ENCODE measurements at places on chromosomes 1 and 21. TPM values are rescaled to one million over a fixed set of nuclear protein-coding genes. Genes with fewer than 3 reads are reported as not detected.

Gene MATN1
- total RNA-seq = 0.32 TPM

- no peak for DNase-seq
Observed at GRCh38 chr1:32953495-32953894, 11.1 kb downstream of the RNF19B start.

Gene RWDD3
- total RNA-seq = 10.5 TPM

GRCh38 chr21:35254006-35254764, 205.1 kb upstream of the RUNX1 start:
- DNase-seq = no peak

- no peak for DNase-seq
Observed at GRCh38 chr1:216184126-216184680, 239.0 kb downstream of the USH2A start.

Gene FCRL5
- not detected for total RNA-seq

Gene OLFML3
- total RNA-seq = 0.11 TPM

GRCh38 chr21:25536752-25537151, 70.5 kb downstream of the MRPL39 start:
- DNase-seq = no peak

- no peak for DNase-seq
Observed at GRCh38 chr1:3702990-3703728, 49.1 kb upstream of the CCDC27 start.

Gene MAB21L3
- total RNA-seq = not detected

Gene SLC26A9
- total RNA-seq = not detected

GRCh38 chr1:31621847-31622730, 4.6 kb downstream of the HCRTR1 start:
- DNase-seq = no peak

Gene NES
- 0.02 TPM for total RNA-seq

- peak; percentile 50 for DNase-seq
Observed at GRCh38 chr1:1434131-1434823, 1.2 kb upstream of the VWA1 start.

Gene TRABD2B
- not detected for total RNA-seq

Gene LRRN2
- total RNA-seq = not detected

Gene OR2M3
- not detected for total RNA-seq

- DNase-seq = peak; percentile 73
Observed at GRCh38 chr1:223683586-223684487, 18.3 kb upstream of the CAPN8 start.

GRCh38 chr1:204567071-204567470, 50.9 kb downstream of the MDM4 start:
- DNase-seq = peak; percentile 40

- DNase-seq = no peak
Observed at GRCh38 chr21:33244082-33244778, 14.5 kb downstream of the IFNAR2 start.

DNA sequence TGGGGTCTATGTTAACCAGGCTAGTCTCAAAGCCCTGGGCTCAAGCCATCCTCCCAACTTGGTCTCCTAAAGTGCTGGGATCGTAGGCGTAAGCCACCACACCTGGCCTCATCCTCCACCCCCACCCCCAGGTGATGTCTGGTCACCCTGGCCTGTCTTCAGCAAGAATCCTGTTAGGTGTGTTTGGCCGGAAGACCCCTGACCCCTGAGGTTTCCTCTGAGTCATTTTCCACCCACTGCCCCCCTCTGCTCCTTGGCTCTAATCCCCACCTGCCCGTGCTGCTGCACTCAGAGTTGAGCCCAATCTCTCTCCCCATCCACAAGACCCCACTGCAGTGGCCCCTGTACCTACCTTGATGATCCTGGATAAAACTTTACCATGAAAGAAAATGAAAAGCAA, 25.2 kb downstream of the SLC66A1 start:
- no peak for DNase-seq

- DNase-seq = no peak
Observed at GRCh38 chr21:29430030-29430429, 131.3 kb downstream of the BACH1 start.

GRCh38 chr1:243796016-243796415, 54.0 kb downstream of the AKT3 start:
- DNase-seq = no peak

Gene OTUD7B
- total RNA-seq = 20.1 TPM

DNA sequence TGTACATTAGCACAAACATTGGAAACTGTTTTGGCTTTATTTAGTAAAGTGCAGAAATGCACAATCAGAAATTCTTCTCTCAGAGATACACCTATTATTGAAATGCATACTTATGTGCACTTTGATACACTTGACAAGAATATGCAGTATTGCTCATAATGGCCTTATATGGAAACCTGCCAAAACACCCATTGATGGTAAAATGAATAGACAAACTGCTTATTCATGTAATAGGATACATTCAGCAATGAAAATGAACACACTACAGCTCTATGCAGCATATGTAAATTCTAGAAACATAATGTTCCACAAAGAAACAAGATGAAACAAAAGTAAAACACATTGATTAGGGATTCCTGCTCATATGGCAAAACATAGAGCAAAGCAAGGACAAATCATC, 223.9 kb downstream of the S1PR1 start:
- DNase-seq = no peak

- DNase-seq = no peak
Observed at GRCh38 chr1:225990705-225991464, 8.3 kb downstream of the SDE2 start.

Gene NR5A2
- not detected for total RNA-seq

DNA sequence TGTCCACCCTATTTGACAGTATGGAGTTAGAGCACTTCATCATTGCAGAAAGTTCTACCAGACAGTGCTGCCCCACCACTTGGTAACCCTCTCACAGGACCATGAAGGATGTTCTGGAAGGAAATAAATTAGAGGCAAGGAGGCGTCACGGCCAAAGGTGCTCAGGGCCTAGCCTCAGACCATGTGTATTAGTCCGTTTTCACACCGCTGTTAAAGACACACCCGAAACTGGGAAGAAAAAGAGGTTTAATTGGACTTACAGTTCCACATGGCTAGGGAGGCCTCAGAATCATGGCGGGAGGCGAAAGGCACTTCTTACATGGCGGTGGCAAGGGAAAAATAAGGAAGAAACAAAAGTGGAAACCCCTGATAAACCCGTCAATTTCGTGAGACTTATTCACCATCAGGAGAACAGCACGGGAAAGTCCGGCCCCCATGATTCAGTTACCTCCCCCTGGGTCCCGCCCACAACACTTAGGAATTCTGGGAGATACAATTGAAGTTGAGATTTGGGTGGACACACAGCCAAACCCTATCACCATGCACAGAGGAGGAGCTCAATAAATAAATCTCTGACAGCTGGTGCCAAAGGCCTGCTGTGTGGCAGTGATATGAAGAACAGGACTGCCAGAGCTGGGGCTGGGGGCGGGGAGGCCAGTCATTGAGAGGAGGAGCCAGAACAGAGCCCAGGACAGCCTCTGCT, 75.8 kb downstream of the FHAD1 start:
- peak; percentile 24 for DNase-seq

Gene TDRD5
- total RNA-seq = not detected

DNA sequence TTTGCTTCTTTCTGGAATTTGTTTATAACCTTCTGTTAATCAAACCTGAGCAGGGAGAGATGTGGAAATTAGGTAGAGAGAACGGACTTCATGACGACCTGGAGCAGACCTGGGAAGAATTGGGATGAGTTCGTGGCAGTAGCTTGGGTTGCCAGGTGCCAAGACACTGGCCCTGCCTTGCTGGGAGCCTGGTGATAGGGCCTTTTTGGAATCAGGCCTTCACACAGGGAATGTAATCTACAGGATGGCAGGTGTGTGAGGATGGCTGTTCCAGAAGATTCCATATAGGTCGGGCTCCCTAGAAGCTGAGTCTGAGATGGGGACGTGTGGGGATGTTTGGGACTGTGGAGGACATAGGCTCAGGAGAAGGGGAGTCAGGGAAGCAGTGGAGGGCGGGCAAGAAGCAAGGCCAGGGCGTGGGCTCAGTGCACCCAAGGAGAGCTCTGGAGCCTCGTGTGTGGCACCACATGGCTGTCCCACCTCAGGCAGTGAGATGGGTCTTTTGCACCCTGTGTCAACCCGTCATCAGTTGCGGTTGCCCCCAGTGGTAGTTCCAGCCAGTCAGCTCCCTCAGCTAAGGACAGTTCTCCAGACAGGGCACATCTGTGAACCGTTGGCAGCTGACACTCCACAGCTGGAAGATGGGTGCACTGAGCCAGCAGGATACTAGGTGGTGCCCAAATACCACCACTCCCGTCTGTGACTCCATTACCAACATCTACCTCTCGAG, 395.9 kb downstream of the MATN1 start:
- no peak for DNase-seq

Gene ETNK2
- 0.82 TPM for total RNA-seq

GRCh38 chr1:64653466-64653865, 91.4 kb upstream of the RAVER2 start:
- no peak for DNase-seq

Gene NIBAN1
- total RNA-seq = 18.6 TPM

DNA sequence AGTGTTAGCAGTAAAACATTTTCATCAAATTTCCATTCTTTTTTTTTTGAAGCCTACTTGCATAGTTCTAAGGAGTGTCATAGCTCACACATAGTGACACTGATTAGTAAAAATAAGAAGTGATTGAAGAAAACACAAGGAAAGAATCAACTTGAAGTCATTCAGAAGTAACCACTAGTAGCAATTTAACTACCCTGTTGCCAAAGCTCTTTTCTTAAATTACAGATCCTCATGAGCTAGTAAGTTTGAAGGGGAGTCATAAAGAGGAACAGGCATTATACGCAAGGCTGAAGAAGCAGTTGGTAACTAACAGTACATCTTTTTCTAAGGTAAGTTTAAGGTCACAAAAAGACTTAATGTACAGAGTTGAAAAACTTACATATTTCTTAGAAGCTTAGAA, 332.2 kb downstream of the CHRM3 start:
- no peak for DNase-seq

DNA sequence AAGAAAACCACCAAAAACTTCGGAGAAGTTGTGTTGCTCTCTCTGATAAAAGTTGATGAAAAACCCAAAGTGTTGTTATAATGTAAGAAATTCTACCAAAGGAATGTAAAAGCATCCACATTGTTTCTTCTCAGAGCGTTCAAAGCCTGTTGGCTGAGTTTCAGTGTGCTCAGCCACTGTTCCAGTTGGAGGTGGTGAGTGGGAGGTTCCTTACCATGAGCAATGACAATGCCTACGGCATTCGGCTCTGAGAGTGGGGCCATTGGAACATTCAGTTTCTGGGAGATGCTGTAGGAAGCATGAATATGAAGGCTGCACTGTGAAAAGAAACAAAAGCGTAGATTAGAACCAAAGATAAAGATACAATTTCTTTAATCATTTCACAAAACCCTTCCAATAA, 20.5 kb upstream of the MYBPHL start:
- no peak for DNase-seq

- DNase-seq = no peak
Observed at GRCh38 chr1:43402089-43402865, 12.6 kb downstream of the SZT2 start.

Gene SAMD13
- total RNA-seq = 1.2 TPM

GRCh38 chr1:156795787-156796186, 20.9 kb downstream of the SH2D2A start:
- DNase-seq = no peak

DNA sequence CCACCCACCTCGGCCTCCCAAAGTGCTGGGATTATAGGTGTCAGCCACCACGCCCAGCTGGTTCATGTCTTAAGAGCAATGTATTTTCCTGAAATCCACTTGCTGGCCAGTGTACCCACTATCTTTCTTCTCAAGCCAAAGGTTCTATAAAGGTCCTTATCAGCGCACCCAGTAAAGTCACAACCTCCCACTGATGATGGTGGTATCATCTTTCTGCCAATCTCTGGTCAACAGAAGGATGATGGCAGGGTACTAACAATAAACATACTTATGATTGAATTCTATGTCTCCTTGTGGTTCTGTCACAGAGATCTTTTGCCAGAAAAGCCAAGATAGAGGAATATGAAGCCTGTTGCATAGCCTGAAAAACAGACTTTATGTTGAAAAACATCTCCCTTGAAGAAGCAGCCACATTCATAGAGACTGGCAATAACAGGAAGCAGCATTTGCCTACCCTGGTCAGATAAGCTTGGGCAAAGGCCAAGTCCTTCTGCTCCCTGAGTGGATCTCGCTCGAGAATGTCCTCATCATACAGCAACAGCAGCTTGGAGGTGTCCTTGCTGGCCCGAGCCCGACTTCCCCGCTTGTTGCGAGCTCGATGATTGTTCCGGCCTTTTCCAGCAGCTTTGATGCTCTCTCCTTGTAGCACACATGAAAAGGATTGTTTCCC, 73.0 kb downstream of the DAP3 start:
- DNase-seq = no peak

DNA sequence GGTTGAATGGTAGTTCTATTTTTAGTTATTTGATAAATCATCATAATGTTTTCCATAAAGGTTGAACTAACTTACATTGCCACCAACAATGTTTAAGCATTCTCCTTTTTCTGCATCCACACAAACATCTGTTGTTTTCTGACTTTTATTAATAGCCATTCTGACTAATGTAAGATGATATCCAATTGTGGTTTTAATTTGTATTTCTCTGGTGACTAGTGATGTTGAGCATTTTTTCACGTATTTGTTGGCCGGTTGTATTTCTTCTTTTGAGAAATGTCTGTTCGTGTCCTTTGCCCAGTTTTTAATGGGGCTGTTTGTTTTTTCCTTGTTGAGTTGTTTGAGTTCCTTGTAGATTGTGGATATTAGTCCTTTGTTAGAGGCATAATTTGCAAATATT, 24.6 kb upstream of the SLC35F3 start:
- DNase-seq = no peak

DNA sequence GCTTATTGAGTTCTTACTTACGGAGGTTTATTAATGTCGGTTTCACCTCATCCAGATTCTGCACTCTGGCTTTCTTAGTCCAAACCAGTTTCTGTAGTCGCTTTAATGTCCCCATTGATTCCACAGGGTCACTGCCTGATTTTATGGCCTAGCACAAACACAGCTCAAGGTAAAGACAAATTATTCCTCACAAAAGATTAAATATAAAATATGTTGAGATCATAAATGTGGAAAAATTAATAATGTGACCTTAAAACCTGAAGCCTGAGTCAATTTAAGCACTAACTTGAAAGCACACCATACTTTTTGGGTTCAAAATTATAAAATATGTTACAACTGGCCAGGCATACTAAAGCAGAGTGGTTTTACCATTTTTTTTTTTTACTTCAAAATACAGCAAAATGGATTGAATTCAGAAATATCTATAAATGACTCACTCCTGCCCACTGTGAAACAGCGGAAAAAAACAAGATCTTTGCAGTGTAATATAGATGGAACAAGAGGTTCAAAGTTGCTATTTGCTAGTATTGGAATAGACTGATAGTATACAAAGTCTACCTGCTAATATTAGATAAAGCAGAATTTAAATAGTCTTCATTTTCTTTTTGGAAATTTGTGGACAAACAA, 37.6 kb upstream of the SAMSN1 start:
- DNase-seq = no peak

Gene IRF6
- total RNA-seq = 0.11 TPM

- DNase-seq = peak; percentile 64
Observed at GRCh38 chr1:212488436-212489283, 55.9 kb downstream of the NENF start.

Gene CLCA4
- total RNA-seq = not detected
